ENCODE measurements at places on chromosomes 1 and 21. TPM values are rescaled to one million over a fixed set of nuclear protein-coding genes. Genes with fewer than 3 reads are reported as not detected.

The RHD gene
- total RNA-seq, result not detected

The ADGRL2 gene
- total RNA-seq, result not detected

The SLC1A7 gene
- not detected for total RNA-seq

The NUP133 gene
- total RNA-seq, result 37.5 TPM

The RBM11 gene
- 0.56 TPM for total RNA-seq

The ATP6V1G3 gene
- total RNA-seq, result not detected

The HOOK1 gene
- 2.9 TPM for total RNA-seq

The CD247 gene
- total RNA-seq, result 211 TPM

The CLCA1 gene
- not detected for total RNA-seq

The PRAMEF1 gene
- not detected for total RNA-seq

The FYB2 gene
- not detected for total RNA-seq

The KRTAP13-2 gene
- not detected for total RNA-seq

The FASLG gene
- 12.7 TPM for total RNA-seq

The RYR2 gene
- total RNA-seq, result not detected

The UBL4B gene
- total RNA-seq, result not detected

The NECTIN4 gene
- total RNA-seq, result not detected

The C4BPA gene
- not detected for total RNA-seq

The AMPD1 gene
- total RNA-seq, result not detected

The ZYG11B gene
- total RNA-seq, result 14.5 TPM

The TNN gene
- not detected for total RNA-seq

The C1QA gene
- total RNA-seq, result not detected

The PLA2G2F gene
- not detected for total RNA-seq

The VANGL2 gene
- not detected for total RNA-seq

The GLMN gene
- total RNA-seq, result 26.3 TPM

The KCNT2 gene
- total RNA-seq, result not detected

The USH2A gene
- not detected for total RNA-seq

The AZIN2 gene
- total RNA-seq, result 5.1 TPM

The FGR gene
- total RNA-seq, result 0.22 TPM

The SPAG17 gene
- not detected for total RNA-seq

The SH3BGR gene
- 1.2 TPM for total RNA-seq

The KCNJ9 gene
- total RNA-seq, result not detected

The ATP1A4 gene
- not detected for total RNA-seq

The SYNC gene
- total RNA-seq, result not detected

The TMEM240 gene
- 0.39 TPM for total RNA-seq

The DIO1 gene
- not detected for total RNA-seq

The ERRFI1 gene
- total RNA-seq, result 0.66 TPM

The IKBKE gene
- 229 TPM for total RNA-seq
